ENCODE measurements at places on chromosomes 3 and 15.

DNA sequence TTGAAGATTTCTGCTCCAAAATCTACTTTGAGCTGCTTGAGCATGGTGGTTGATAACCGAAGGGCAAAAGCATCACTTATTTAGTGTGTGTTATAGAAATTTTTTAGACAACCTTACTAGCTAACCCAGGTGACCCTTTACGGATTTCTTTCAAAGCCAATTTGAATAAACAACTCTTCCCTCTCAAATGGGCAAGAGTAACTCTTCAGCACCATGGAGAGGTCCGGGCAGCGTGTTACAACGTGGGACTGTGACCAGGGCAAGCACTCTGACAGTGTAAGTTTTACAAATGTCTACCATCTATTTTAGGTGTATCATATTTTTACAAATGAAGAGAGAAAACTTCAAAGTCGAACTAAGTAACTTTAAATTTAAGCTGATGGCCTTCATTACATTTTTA, 471.8 kb downstream of the MFSD1 start:
- no peak for DNase-seq

DNA sequence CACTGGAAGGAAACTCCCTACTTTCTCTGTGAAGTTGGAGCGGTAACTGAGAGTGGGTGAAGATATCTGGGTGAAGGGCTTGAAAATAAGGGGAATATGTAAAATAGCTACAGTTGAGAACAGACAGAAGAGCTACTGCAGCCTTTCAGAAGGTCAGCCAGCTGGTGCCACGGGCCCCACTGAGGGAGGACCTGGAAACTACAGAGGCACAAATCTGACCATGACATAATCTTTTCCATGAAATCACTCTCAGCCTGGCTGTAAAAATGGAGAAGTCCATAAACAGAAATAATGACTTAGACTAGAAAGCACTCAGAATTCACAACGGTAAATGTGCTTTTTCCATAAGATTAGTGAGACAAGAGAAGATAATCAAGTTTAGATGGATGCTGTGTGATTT, 46.4 kb downstream of the ST3GAL6 start:
- DNase-seq: no peak

- no peak for DNase-seq
These were observed 156.5 kb upstream of the LPP start for GRCh38 chr3:187997490-187997889.

DNA sequence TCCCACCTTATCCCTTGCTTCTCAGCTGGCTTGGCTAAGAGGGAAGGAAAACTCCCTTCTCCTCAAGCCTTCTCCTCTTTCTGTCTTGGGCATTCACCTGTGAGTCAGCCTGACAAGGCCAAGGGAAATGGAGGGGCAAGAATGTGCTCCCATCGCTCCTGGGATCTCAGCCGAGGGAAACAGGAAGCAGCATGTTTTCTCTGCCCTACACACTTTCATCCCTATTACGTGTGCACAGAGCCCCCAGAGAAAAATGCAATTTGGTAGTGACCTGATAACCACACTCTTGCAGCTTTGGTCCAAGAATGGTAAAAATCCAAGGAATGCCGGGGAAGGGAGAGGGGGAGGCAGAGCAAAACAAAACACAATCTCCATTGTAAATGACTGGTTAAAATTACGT, 32.9 kb upstream of the MTMR10 start:
- no peak for DNase-seq

DNA sequence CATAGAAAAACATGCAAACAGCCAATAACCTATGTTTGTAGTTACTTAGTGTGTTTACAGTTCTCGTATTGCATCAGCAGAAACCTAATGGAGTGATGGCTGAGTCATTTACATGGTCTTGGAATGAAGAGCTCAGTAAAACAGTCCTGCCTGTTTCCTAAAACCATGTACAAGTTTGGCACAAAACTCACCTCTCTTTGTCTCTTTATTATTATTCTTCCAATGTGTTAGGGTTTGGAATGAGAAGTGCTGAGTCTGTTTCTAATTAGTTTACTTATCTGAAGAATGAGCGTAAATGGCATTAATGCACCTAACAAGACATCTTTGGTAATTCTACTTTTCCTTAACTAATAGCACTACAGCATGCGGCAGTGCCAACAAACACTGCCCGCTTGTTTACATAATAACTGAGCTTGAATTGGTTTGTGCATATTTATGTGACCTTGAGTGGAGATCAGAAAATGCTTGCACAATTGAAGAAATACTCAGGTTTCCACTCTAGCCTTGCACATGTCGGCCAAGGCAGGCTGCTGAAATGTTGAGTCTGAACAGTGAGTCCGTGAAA, 385.4 kb upstream of the SEMA6D start:
- no peak for DNase-seq

DNA sequence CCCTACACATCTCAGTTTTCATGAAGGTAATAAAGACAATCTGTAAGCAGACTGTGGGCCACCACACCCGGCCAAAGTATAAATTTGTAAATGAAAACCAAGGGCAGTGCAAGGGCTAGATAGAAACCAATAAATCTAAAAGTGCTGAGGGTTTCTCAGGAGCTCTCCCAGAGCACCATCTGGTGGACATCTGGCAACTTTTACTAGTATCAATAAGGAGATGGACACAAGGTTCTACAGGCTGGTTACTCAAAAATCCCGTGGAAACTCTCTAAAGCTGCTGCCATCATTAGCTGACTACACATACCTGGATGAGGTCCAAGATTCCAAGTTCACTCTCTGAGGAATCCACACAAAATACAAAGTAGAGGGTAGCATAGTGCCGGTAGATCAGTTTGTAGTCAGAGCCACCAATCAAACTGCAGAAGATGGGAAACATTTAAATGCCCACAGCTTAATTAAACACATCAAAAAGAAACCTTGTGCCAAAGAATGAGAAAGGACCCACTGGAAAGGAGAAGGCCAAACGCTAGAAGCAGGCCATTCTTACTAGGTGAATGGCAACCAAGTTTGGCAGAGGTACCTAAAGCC, 5.5 kb downstream of the AP3S2 start:
- peak; percentile 11 for DNase-seq

GRCh38 chr3:123093696-123094095, 26.9 kb downstream of the PDIA5 start:
- DNase-seq: no peak

DNA sequence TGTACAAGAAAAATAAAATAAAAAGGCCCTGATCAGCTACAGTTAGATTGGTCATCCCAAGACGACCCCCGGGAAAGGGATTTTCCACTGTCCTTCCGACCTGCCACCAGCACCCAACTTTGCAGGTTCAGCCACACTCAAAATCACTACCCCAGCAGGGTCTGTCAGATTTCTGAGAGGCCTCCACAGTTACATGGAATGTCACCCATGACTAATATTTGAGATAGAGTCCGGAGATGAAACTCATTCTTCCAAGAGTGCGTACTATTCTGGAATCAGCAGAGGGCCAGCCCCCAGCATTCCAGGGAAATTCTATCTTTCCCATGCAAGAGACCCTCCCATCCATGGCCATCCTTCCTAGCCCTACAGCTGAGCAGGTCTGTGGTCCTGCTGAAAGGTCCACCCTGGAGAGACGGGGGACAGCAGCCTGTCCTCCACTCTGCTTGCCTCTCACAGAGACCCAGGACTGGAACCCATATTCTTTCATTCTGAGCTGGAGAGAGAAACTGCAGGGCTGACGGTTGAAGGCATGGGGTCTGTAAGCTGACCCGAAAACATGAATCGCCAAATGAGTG, 5.8 kb downstream of the LIPC start:
- DNase-seq: no peak

Data from COR-L47 (cell line).